ENCODE measurements at places on chromosomes 6 and 20.
A peak's percentile ranks its signal among the peaks of the same experiment; 100 is the strongest.

GRCh38 chr20:51906679-51907078, 104.4 kb upstream of the SALL4 start:
- DNase-seq: no peak

GRCh38 chr20:36988494-36988966, 37.0 kb upstream of the SAMHD1 start:
- DNase-seq: no peak

GRCh38 chr6:125769147-125769783, 19.8 kb downstream of the HEY2 start:
- no peak for DNase-seq

DNA sequence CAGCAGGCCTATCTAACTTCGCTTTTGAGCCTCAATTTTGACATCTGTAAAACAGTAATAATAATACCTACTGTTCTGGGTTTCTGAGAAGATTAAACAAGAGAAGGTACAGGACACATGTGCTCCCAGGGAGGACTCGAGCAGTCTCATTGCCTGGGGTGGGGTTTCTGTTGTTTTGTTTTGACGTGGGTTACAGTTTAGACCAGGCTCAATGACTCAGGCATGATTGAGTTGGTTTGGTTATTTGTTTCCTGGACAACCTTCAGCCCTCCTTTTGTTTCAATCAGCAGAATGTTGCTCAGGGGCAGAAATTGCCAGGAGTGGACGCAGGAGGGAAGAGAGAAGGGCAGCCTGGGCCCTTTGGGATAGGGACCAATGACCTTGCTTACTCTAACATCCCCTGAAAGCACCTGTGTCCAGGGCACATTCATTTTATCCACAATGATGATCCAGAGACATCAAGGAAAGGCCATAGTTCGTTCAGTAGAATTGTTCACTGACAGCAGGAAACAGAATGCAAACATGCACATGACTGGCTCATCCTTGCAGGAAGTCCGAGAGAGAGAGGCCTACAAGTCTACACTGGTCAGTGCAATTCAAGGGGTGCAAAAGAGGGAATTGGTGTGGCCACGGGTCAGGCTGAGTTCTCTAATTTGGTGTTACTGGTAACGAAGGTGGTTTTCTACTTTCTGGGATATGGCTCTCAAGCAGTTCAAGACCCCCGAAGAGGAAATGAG, 74.5 kb upstream of the MRPS10 start:
- no peak for DNase-seq

- no peak for DNase-seq
Measured at GRCh38 chr6:157539900-157540752, 159.1 kb downstream of the ZDHHC14 start.

- no peak for DNase-seq
Measured at GRCh38 chr6:168676552-168677322, 235.8 kb downstream of the SMOC2 start.

DNA sequence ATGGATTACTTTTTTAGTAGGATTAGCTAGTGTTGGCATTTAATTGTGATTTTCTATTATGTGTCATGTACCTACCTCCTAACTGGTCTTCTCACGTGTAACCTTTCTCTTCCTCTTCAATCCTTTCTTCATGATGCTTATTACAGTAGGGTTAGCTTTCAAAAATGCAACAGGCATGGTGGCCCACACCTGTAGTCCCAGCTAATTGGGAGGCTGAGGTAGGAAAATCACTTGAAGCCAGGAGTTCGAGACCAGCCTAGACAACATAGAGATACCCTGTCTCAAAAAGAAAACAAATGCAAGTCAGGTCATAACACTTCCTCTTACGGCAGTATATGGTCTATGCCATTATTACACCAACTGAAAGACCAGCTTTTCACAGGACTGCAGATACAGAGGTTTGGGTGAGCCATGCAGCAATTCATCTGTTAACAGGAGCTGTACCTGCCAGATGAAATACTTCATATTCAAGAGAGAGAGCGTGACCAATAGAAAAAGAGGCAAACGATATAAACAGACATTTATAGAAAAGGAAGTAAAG, 195.0 kb downstream of the TMEM242 start:
- no peak for DNase-seq

DNA sequence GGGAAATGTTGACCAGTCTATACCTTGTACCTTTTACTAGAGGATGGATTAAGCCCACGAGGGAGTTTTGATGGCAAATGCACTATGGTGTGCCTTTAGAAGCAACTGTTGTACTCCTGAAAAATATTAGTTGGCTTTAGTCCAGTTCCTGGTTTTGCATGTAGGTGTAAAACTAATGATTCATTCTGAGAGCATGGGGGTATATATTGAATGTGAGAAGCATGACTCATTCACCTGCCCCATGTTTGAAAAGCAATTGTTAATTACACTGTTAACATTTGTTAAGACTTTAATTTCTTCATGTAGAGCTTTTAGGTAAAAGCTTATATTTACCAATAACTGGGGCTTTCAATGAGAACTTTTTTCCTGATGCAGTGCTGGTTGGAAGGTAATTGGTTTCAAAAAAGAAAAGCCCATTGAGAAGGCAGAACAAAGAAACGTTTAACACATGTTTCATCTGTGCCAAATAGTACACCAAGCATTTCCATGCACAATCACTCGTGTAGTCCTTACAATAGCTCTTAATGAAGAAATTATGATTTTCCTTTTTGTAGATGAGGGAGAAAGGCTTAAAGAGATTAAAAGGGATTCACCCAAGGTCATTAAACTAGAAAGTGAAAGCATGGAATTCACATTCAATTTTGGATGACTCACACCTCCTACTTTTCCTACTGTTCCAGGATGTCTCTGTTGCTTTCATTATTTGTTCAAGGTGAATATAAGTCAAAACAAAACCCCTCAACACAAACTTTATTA, 134.1 kb downstream of the CCDC170 start:
- DNase-seq: no peak

DNA sequence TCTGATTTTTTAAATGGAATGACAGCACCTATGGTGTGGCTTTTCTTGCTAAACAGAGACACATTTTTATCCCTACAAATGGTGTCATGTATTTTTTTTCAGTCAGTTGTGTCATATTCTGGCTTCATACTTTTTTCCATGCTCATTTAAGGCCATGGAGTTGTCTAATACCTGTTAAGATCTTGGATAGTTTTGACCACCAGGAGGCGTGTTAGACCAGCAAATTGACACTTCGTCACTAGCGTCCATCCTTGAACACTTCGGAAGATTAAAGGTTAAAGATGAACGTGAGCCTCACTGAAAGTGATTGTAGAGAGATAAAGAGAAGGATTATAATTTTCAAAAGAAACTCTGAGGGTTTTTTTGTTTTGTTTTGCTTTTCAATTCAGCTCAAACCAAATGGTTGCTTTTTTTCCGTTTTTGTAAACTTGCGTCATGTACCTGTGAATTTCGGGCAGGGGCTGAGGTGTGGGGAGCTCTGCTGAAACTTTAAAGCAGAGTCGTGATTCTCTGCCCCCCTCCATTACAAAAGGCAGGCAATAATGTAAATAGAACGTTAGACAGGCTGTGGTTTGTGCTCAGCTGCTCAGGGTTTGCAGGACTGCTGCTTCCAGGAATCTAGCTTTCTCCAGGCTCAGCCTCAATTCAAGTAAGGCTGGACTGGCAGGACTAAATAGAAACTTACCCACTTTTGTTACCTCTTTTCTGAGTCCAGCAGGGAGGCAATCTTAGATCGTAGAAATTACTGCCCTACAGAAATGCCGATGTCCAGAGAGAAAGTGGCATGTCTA, 245.1 kb downstream of the FOXA2 start:
- peak; percentile 56 for DNase-seq

DNA sequence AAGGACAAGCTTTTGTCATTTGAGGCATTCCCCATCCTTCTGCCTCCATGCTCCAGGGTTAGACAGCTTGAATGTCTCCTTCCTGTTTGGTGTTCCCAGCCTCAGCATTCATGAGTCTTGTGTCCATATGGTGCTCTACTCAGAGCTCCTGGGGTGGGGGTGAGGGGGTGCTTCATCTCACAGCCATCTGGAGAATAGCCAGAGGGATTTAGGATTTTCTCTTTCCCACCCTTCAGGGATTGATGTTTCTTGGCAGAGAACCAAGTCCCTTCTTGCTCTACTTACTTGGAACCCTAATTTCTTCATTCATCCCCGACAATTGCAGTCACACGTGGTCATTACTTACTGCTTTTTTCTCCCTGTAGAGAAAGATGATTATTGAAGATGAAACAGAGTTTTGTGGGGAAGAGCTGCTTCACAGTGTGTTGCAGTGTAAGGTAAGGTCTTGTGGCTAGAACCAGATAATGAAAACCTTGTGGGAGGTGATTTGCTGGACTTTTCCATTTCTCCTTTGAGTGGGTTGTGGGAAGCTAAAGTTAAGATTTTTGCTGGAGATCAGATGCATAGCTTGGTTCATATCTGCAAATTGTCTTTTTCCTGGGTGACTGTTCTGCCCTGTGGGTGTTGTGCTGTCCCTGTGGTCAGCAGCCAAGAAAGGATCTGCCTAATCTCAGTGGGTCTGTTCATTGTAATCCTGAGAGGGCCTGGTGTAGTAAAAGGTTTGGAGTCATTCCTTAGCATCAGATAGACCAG, 18.6 kb downstream of the CMTR1 start:
- DNase-seq: no peak

GRCh38 chr20:46681032-46681854, 8.0 kb downstream of the TP53RK start:
- DNase-seq: no peak

DNA sequence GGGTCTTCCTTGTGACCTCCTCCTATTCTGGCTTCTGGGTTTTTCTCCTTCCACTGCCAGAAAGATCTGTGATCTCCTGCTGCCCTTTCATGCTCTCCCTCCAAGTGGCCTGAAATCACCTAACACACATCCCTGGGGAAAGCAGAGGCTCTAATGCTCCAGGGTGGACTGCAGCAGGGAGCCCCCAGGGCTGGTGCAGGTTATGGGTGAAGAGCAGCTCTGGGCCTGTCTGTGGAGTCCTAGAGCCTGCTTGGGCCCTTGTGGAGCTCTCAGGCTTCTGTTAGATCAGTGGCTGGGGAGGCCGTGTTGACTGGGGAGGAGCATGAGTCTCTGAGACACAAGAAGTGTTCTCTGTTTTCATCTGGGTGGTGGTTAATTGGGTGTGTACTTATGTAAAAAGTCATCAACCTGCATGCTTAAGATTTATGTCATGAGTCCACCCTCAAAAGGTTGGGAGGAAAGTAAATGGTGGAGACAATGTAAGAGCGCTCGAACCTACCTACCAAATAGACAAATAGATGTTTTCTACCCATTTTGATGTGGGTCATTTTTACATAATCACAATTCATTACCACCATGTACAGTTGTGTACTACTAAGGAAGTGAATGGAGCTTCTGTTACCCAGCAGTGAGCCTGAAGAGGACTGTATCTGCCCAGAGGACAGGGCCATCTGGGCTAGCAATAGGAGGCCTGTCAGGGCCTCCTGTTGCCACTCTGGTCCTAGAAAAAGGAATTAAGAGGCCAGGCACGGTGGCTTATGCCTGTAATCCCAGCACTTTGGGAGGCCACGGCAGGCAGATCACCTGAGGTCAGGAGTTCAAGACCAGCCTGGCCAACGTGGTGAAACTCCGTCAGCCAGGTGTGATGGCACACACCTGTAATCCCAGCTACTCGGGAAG, 32.0 kb upstream of the RNF8 start:
- DNase-seq: no peak

GRCh38 chr6:155958550-155958949, 502.9 kb upstream of the NOX3 start:
- DNase-seq: no peak
